ENCODE measurements at places on chromosomes 6 and 20.

- H3K27ac ChIP-seq = no peak overlapping the region
- peaks cover 17% of the 10 kb centered on the region for H3K27me3 ChIP-seq
- no peaks in the 10 kb centered on the region for H3K4me1 ChIP-seq
- H3K4me3 ChIP-seq = no peak overlapping the region
- DNase-seq = no peak
- H3K36me3 ChIP-seq = no peaks in the 10 kb centered on the region
Measured at GRCh38 chr6:113830140-113830539, 27.0 kb upstream of the MARCKS start.

- DNase-seq = no peak
Measured at GRCh38 chr6:96675597-96675996, 112.7 kb downstream of the FHL5 start.

GRCh38 chr20:15945289-15945688 is 628.0 kb downstream of the KIF16B start:
- H3K27me3 ChIP-seq = peaks cover 9% of the 10 kb centered on the region
- H3K36me3 ChIP-seq = no peaks in the 10 kb centered on the region
- no peak overlapping the region for H3K4me3 ChIP-seq
- H3K27ac ChIP-seq = no peak overlapping the region

- no peak overlapping the region for H3K27ac ChIP-seq
- H3K4me3 ChIP-seq = no peak overlapping the region
- H3K36me3 ChIP-seq = no peaks in the 10 kb centered on the region
Measured at GRCh38 chr20:55760586-55760985, 244.7 kb downstream of the CBLN4 start.

- peaks cover 19% of the 10 kb centered on the region for H3K4me1 ChIP-seq
- H3K4me3 ChIP-seq = no peak overlapping the region
Measured at GRCh38 chr6:33878562-33878961, 74.8 kb upstream of the MLN start.

- H3K36me3 ChIP-seq = peaks cover 4% of the 10 kb centered on the region
- H3K4me1 ChIP-seq = peaks cover 2% of the 10 kb centered on the region
- H3K27ac ChIP-seq = peak overlapping the region; percentile 81
- no peak overlapping the region for H3K4me3 ChIP-seq
Measured at GRCh38 chr6:41036601-41037000, 2.4 kb downstream of the UNC5CL start.

- no peaks in the 10 kb centered on the region for H3K27me3 ChIP-seq
- no peaks in the 10 kb centered on the region for H3K36me3 ChIP-seq
- DNase-seq = no peak
- no peak overlapping the region for H3K4me3 ChIP-seq
- peaks cover 14% of the 10 kb centered on the region for H3K4me1 ChIP-seq
Measured at GRCh38 chr6:154861825-154862224, 128.6 kb downstream of the SCAF8 start.

DNA sequence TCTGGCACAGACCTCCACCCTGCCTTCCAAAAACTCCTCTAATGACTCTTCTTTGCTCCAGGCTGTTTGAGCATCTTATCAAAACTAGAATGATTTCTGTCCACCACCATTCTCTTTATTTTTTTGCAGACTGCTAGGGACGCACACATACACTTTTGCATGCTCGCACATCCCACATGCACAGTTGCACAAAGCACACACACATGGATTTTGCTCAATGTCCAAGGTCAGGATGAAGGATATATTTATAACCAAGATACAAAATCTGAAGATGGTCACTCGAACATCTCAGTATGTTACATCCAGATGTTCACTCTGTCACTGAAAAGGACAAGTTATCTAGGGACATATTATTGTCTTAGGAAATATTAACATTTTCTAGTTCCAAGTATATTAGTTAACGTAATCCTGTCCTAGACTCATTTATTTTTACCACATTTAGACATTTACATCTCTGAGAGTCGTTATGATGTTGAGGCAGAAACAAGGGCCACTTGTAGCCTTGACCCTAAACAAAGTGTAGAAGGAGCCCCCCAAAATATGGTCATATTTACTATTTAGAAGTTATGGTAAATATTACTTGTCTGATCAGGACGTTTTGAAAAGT is 3.4 kb upstream of the SIM1 start:
- H3K27me3 ChIP-seq = peaks cover 77% of the 10 kb centered on the region
- DNase-seq = no peak
- H3K27ac ChIP-seq = no peak overlapping the region
- peak overlapping the region; percentile 3 for H3K4me3 ChIP-seq

DNA sequence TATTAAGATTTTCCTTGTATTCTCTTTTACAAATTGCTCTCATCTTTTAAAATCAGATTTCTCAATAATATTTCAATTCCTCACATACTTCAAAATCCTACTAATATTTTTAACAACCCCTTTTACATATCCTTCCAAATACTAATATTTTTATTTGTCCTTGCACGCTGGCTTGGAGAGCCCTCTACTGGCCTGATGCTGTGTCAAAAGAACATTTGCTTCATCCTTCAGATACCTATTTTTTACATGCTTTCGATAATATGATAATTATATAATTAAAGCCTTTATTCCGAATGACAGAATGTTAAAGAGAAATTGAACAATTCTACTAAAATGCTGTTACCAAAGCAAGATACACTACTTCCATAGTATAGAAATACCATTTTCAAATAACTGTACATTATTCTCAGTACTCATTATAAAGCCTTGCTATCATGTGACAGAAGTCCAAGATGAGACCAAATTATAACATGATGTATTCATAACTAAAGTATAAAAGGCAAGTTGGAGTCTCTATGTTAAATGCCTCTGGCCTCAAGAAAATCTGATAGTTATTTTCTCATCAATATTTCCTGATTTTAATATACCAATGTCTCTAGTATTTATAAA is 39.0 kb upstream of the PLN start:
- H3K4me3 ChIP-seq = no peak overlapping the region
- no peak for DNase-seq
- H3K27me3 ChIP-seq = no peaks in the 10 kb centered on the region
- H3K36me3 ChIP-seq = peaks cover 43% of the 10 kb centered on the region
- no peak overlapping the region for H3K27ac ChIP-seq

DNA sequence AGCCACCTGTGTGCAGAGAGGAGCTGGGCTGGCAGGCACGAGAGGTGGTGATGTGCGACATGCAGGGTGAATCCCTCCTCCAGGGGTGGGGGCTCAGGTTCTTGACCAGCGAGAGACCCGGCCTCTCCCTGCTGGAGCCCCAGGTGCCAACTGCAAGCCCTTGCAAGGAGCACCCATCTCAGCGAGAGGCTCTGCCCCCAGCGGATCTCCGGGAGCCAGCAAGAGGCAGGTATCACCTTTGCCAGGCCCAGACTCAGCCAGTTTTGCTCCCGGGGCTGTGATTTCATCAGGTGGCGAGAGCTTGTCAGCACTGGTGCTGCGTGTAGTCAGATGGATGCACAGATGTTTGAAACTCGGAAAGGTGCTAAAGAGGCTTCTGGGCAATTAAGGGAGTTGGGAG is 87.7 kb downstream of the TFAP2C start:
- no peak overlapping the region for H3K27ac ChIP-seq
- H3K4me3 ChIP-seq = no peak overlapping the region
- no peaks in the 10 kb centered on the region for H3K4me1 ChIP-seq

DNA sequence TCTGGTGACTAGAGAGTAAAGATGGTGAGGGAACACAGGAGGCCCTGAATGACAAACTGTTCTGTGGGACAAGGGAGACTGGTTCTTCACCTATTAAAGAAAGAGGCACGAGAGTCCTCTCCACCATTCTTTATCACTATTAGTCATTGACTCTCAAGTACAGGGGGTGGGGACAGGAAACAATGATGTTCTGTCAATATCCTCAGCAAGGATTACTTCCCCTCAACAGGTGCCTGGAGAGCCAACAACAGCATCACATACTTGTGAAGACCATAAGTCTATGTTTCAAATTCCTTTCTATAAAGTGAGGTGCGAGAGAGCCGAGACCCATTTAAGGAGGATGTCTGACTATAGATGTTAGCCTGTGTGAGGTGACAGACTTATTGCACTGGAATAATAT is 72.4 kb upstream of the TBC1D7 start:
- no peaks in the 10 kb centered on the region for H3K36me3 ChIP-seq
- DNase-seq = no peak
- H3K27me3 ChIP-seq = no peaks in the 10 kb centered on the region

DNA sequence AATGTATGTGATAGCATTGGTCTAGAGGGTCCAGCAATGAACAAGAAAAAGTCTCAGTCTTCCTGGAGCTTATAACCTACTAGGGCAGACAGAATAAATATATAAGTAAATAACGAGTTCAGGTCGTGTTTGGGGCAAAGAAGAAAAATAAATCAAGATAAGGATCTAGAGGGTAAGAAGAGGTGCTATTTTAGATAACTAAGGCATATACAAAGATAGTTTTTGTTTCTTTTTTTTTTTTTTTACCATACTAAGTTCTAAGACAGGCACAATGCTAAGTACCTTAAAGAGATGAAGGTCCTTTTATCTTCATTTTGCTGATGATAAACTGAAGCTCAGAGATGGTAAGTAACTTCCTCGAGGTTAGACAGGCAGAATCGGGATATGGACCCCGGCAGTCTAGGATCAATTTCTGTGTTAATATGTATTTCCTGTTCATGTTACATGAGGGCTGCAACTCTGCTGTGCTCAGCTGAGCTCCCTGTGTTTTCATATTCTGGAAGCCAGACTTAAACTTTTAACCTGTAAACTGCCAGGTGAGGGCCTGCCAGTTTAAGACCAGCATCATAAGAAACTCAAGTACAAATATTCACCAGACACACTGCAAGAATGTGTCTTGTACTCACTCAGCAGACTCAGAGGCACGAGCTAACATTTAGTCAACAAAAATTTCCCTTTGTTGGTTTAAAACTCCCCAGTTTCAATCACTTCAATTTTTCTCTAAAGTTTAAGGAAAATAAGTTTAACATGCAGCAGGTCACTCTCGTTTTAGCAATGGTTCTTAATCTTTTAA is 23.3 kb downstream of the SESN1 start:
- peak overlapping the region; percentile 54 for H3K4me3 ChIP-seq
- no peaks in the 10 kb centered on the region for H3K27me3 ChIP-seq
- no peaks in the 10 kb centered on the region for H3K36me3 ChIP-seq
- peaks cover 45% of the 10 kb centered on the region for H3K4me1 ChIP-seq

DNA sequence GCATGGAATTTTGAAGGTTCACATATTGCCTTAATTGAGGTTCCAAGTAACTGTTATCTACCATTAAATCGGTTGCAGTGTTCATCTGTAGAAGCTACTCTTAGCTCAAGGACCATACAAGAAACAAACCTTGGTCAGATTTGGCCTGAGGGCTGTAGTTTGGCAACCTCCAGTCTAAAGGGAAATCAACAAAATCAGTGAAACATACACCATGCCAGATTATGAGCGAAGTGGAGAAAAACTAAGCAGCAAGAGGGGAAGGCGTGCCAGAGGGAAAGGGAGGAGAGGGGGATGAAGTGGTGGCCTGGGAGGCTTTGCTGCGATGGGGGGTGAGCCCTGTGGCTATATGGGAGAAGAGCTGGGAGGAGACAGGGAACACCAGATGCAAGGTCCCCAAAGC is 8.8 kb upstream of the SNAI1 start:
- H3K36me3 ChIP-seq = no peaks in the 10 kb centered on the region
- no peak for DNase-seq
- H3K4me1 ChIP-seq = peaks cover 4% of the 10 kb centered on the region
- no peak overlapping the region for H3K27ac ChIP-seq

- no peak overlapping the region for H3K4me3 ChIP-seq
- no peaks in the 10 kb centered on the region for H3K27me3 ChIP-seq
- H3K27ac ChIP-seq = no peak overlapping the region
- H3K36me3 ChIP-seq = no peaks in the 10 kb centered on the region
Measured at GRCh38 chr6:6497976-6498375, 90.5 kb upstream of the LY86 start.

- no peaks in the 10 kb centered on the region for H3K36me3 ChIP-seq
- no peak overlapping the region for H3K4me3 ChIP-seq
- peaks cover 18% of the 10 kb centered on the region for H3K27me3 ChIP-seq
- no peak for DNase-seq
- peaks cover 30% of the 10 kb centered on the region for H3K4me1 ChIP-seq
Measured at GRCh38 chr6:82283771-82284410, 36.3 kb upstream of the IBTK start.

DNA sequence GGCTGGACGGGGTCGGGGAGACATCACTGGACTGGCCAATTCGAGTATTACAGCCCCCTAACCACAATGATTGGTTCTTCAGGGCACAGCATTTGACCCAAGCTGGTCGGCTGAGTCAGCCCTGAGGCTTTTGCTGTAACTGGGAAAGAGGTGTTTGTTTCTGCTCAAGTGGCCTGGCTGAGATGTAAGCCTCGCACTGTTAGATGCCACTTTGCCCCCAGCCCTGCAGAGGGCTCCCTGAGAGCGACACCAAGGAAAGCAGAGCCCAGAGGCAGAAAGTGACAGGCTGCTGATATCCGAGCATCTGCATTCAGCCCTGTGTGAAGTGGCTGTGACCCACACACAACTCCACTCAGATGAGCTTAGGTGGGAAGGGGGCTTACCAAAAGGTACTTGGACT is 19.4 kb downstream of the ERGIC3 start:
- no peak overlapping the region for H3K4me3 ChIP-seq
- H3K36me3 ChIP-seq = no peaks in the 10 kb centered on the region
- H3K27ac ChIP-seq = no peak overlapping the region
- H3K4me1 ChIP-seq = no peaks in the 10 kb centered on the region
- no peaks in the 10 kb centered on the region for H3K27me3 ChIP-seq
- no peak for DNase-seq

- H3K27ac ChIP-seq = peak overlapping the region; percentile 97
- H3K4me3 ChIP-seq = peak overlapping the region; percentile 81
- H3K27me3 ChIP-seq = no peaks in the 10 kb centered on the region
- H3K36me3 ChIP-seq = no peaks in the 10 kb centered on the region
Measured at GRCh38 chr20:58633161-58634053, 17.7 kb upstream of the STX16 start.

DNA sequence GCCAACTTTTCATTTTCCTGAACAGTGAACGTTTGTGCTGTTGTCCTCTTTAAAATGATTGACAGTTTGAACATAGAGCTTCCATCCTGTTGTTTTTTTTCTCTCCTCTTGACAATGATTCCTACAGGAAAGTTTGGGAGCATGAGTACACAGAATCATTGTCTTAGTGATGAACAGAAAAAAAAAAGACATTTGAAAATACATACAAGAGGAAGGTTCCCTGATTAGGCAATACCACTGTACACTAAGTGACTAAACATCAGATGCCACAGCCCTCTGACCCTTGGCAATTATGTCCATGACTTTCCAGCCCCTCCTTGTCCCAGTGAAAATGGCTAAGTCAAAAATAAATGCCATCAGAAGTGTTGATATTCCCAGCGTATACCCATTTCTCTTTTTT is 71.5 kb downstream of the RTN4IP1 start:
- peak overlapping the region; percentile 14 for H3K27ac ChIP-seq
- H3K4me3 ChIP-seq = no peak overlapping the region
- DNase-seq = no peak
- peaks cover 87% of the 10 kb centered on the region for H3K36me3 ChIP-seq
- H3K27me3 ChIP-seq = no peaks in the 10 kb centered on the region

- no peak overlapping the region for H3K4me3 ChIP-seq
- no peak overlapping the region for H3K27ac ChIP-seq
- H3K27me3 ChIP-seq = no peaks in the 10 kb centered on the region
- no peaks in the 10 kb centered on the region for H3K4me1 ChIP-seq
- no peaks in the 10 kb centered on the region for H3K36me3 ChIP-seq
Measured at GRCh38 chr6:37635319-37635718, 62.4 kb downstream of the MDGA1 start.

GRCh38 chr6:107727096-107727757 is 96.9 kb downstream of the SCML4 start:
- DNase-seq = no peak
- H3K27me3 ChIP-seq = no peaks in the 10 kb centered on the region

GRCh38 chr20:641516-641875 is 11.5 kb downstream of the SRXN1 start:
- peaks cover 7% of the 10 kb centered on the region for H3K4me1 ChIP-seq
- no peak for DNase-seq
- H3K27me3 ChIP-seq = peaks cover 29% of the 10 kb centered on the region
- peak overlapping the region; percentile 60 for H3K4me3 ChIP-seq
- no peaks in the 10 kb centered on the region for H3K36me3 ChIP-seq

- DNase-seq = no peak
- H3K4me3 ChIP-seq = no peak overlapping the region
- no peak overlapping the region for H3K27ac ChIP-seq
- peaks cover 8% of the 10 kb centered on the region for H3K4me1 ChIP-seq
Measured at GRCh38 chr6:129659167-129659566, 50.8 kb downstream of the ARHGAP18 start.

Measured in naive thymus-derived CD8-positive, alpha-beta T cell (primary cell).